ENCODE measurements at places on chromosomes 1 and 21. TPM values are rescaled to one million over a fixed set of nuclear protein-coding genes. Genes with fewer than 3 reads are reported as not detected.

GRCh38 chr1:48470950-48471690, 884 bp downstream of the SPATA6 start:
- no peak for DNase-seq

DNA sequence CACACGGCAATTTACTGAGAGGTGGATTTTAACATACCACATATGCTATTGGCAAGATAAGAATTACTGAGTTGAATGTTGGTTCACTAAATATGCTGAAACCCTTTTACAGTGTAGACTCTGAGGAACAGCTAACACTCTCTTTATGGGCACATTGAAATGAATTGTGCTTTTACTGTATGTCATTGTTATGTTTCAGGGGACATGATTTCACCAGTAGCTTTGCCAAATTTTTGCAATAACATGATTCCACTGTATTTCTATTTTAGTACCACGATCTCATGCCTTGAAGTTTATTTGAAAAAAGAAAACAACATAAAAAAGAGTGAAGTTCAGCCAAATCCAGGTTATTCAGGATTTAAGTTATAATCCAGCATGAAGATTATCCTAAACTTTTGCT, 188.5 kb downstream of the HLX start:
- no peak for DNase-seq

- DNase-seq, result no peak
These were observed 70.7 kb downstream of the PGM1 start for GRCh38 chr1:63663873-63664272.

EPHA2 gene
- total RNA-seq, result 15.5 TPM

APOBEC4 gene
- not detected for total RNA-seq

CASZ1 gene
- total RNA-seq, result 3.7 TPM

All from HepG2 (cell line).